ENCODE measurements at places on chromosomes 3 and 15. TPM values are rescaled to one million over a fixed set of nuclear protein-coding genes. Genes with fewer than 3 reads are reported as not detected.

Gene P2RY13
- total RNA-seq = not detected

Gene NMNAT3
- 0.15 TPM for total RNA-seq

Gene CRYGS
- total RNA-seq = 4.8 TPM

Gene SLC30A4
- total RNA-seq = 3.2 TPM

Gene TMEM40
- total RNA-seq = not detected

Gene COL7A1
- 1.4 TPM for total RNA-seq

Gene FAM131A
- total RNA-seq = 8.7 TPM

Gene ZNF620
- 6.1 TPM for total RNA-seq

Gene THSD4
- total RNA-seq = not detected

Gene NOX5
- not detected for total RNA-seq

Gene EXD1
- not detected for total RNA-seq

Gene STARD5
- total RNA-seq = 4.2 TPM

Gene LRCH3
- total RNA-seq = 58.5 TPM

Gene CADM2
- not detected for total RNA-seq

Gene TMEM158
- not detected for total RNA-seq

Gene SHC4
- total RNA-seq = 1.9 TPM

Gene BOC
- total RNA-seq = not detected

Gene PRSS50
- not detected for total RNA-seq

Gene RNF7
- total RNA-seq = 68.8 TPM

Gene ZDHHC23
- total RNA-seq = 3.9 TPM

Gene ONECUT1
- not detected for total RNA-seq

Gene GOLGA6A
- not detected for total RNA-seq

Gene EPHA6
- total RNA-seq = not detected

Gene TRIM59
- total RNA-seq = 54.3 TPM

Gene MAGEL2
- total RNA-seq = not detected

Gene ERC2
- total RNA-seq = not detected

Gene NRROS
- 52.8 TPM for total RNA-seq

Gene RLBP1
- not detected for total RNA-seq

Gene CCRL2
- total RNA-seq = 5.4 TPM

Gene LRRN1
- 0.35 TPM for total RNA-seq

Gene CA12
- 0.20 TPM for total RNA-seq

Gene GOLGA8G
- total RNA-seq = not detected

Gene SIDT1
- 23.9 TPM for total RNA-seq

Gene SCAMP5
- 0.60 TPM for total RNA-seq

Gene STAB1
- not detected for total RNA-seq

Gene IQCF5
- not detected for total RNA-seq

Gene LARP6
- not detected for total RNA-seq

Gene FGF7
- not detected for total RNA-seq

Gene IL16
- 200 TPM for total RNA-seq

Gene SLC28A1
- total RNA-seq = not detected

Gene EMC7
- total RNA-seq = 81.8 TPM

Gene CASR
- 0.10 TPM for total RNA-seq

Gene P2RY12
- not detected for total RNA-seq

Gene CPA3
- total RNA-seq = not detected

Measured in activated CD4-positive, alpha-beta memory T cell treated with anti-CD3 and anti-CD28 coated beads, Interleukin-2, amount 10 ng/mL, durations not matched to agents 7 days and 5 days (primary cell).